Transverse colon (tissue), 4 donors: ENCODE measurements at places on chromosomes 6 and 20.

- DNase-seq, result no peak
Observed at GRCh38 chr6:38988736-38989449, 59.7 kb upstream of the GLP1R start.

DNA sequence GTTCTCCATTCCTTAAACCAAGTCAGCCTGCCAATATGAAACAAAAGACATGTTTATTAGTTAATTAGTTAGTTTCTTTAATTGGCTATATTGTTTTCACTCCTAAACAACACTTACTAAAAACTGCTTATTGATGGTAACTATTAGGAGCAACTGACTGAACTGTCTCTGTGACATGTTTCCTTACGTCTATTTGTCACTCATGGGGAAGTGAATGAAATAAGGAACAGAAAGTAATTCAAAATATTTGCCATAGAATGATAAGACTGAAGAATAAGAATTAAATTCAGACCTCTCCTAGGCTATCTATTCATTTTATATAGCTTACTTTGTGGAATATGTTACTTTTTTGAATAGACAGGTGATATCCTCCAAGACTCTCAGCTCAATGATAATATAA is 217.2 kb downstream of the LAMA2 start:
- DNase-seq, result no peak

DNA sequence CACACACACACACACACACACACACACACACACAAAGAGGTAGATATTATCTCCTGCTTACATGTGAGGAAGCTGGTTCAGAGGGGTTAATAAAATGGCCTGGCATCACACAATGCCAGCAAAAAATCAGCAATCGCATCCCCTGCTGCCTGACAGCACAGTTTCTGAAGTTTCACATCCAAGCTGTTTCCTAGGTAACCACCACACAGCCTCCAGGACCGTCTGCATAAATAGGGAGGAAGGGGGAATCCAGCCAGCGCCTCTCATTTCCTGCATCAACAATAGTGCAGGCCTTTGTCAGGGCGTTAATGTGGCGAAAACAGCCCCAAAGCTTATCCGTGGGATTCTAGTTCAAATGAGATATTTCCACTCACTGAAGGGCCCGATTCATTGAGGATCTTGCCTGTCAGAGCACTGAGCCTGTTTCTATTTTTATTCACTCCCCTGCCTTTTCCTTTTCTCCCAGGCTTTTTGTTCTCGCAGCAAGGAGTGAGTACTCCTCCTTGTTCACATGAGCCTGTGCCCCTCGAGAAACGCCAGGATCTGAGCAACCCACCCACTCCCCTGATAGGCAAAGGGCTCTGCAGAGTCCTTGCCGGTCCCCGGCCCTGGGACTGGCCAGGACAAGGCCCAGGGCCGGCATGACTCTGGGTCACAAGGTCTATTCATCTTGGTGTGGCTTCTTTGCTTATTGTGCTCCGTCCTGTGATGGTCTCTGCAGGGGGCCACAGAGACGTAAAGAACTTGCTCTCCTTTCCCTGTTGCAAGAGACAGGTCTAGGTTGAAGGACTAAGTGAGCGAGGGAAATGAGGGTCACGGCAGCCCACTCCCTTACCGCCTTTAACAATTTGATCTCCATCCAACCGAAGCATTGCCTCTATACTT is 32.7 kb downstream of the TUBB2B start:
- no peak for DNase-seq

DNA sequence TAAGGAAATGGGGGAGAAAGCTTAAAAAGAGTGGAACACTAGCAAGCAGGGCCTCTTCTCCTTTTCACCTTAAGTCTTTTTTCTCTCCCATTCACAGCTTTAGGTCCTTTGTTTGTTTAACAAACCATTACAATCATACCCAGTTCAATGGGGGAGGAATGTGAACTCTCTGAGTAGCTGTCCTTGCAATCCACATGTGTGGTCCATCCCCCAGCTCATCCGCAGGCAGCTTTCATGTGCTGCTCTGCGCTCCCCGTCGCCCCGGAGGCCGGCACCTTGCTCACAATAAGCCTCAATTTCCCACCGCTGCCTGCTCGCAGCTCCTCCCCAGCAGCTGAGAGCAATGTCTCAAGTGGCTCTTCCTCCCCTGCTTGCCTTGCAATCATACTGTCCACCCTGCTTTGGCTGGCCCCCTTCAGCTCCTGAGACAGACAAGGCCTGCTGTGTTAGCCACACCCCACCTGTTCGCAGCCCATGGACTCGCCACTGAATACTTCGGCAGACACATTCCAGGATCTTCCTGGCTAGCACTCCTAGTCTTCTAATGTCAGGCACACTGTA is 49.1 kb downstream of the PLAGL1 start:
- no peak for DNase-seq

DNA sequence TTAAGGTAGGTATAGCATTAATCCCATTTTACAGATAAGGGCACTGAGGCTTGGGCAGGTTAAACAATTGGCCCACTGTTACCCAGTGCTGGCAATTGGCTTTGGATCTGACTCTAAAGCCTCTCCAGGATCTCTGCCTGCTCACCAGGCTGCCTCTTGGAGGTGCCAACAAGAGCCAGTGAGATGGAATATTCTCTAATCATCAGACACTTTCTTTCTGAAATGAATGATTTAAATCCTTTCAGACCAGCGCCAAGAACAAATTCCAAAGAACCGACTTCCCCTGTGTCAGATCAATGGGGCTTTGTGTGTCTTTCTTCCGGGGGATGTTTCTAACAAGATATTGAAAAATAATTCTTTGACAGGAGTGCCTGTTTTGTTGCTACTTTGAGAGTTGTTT is 23.6 kb downstream of the CYP39A1 start:
- no peak for DNase-seq
